ENCODE measurements at places on chromosomes 5 and 9. TPM values are rescaled to one million over a fixed set of nuclear protein-coding genes. Genes with fewer than 3 reads are reported as not detected.
A peak's percentile ranks its signal among the peaks of the same experiment; 100 is the strongest.

GRCh38 chr9:76591256-76591950, 132.4 kb downstream of the GCNT1 start:
- DNase-seq, result no peak

DNA sequence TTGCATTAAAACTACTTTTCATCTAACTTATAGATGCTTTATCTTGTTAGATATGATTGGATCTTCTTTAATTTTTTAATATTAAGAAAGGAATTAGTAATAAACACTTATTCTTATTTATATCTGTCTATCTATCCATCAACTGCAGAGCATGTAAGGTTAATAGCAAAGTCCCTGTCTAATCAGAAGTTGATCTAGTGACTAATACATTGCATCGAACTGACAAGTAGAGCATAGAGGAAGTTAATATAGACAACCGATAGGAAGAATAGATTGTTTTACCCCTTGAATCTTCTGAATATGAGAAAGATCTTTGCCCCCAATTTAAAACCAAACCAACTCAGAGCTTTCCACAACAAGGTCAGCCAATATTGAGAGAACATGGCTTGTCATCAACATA, 862.0 kb upstream of the CDH6 start:
- DNase-seq, result no peak

DNA sequence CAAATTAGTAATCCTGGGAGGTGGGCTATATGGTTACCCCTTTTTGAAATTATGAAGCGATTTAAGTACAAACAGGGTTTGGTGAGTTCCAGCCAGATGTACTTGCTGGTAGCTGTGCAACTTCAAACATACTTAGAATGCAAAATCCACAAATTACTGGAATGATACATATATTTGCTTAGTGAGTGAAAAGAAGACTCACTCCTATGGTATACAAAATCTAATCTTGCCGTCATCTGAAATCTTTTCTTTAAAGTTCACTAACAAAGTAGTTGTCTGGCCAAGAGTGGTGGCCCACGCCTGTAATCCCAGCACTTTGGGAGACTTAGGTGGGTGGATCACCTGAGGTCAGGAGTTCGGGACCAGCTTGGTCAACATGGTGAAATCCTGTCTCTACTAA, 64.9 kb upstream of the TJP2 start:
- no peak for DNase-seq

DNA sequence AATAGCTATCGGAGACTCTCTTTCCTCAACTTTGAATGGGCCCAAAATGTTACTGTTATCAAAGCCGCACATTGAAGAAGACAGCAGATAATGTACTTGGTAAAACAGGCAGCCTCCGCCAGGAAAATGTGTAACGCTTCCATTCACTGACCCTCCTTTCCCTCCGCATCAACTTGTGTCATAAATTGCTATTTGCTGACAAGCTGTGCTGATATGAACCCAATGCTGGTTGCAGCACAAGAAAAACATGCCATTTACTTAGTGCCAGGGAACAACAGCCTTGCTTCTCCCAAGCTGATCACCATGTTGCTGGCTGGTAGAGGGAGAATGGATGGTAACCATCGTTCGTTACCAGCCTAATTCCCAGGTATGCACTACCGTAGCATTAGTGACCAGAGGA, 162.6 kb upstream of the PPP1R2B start:
- no peak for DNase-seq

Gene GARIN3
- not detected for polyA plus RNA-seq

GRCh38 chr9:105118636-105119035, 125.8 kb upstream of the SLC44A1 start:
- DNase-seq, result no peak

- no peak for DNase-seq
Measured at GRCh38 chr9:129102791-129103594, 7.6 kb downstream of the CRAT start.

Gene SLC6A3
- not detected for polyA plus RNA-seq

- no peak for DNase-seq
Measured at GRCh38 chr9:127121628-127122175, 733 bp downstream of the ANGPTL2 start.

DNA sequence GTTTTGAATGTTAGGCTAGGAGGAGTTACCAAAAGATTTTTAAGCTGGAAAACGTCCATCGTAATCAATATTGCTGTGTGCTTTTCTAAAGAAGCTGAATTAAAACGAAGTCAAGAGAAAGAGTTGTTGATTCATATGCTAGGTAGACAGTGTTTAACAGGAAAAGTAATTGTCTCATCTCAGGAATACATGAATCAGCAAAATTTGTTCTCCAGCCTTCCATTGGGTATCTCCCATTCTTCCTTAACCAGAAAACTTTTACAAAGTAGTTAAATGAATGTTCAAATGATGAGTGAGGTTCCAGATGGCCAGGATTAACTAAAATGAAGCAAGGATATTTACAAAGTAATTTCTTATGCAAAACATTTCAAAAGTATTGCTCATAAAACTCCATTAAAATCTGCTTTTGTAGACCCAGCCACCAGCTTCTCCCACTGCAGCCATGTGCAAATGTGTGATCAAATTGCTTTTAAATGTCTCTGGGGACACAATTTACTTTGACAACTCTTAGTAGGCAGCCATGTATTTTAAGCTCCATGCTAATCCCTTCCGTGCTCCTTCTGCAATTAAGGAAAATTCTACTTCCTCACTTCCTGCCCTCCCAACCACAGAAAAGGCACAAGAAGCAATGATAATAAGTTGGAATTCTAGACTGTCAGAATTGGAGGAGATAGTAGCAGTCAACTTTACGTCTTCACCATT, 121.2 kb downstream of the HTR4 start:
- no peak for DNase-seq

GRCh38 chr5:134176511-134177368, at the start of gene SKP1:
SKP1 (minus strand) TSS chr5:134176950; CDS start chr5:134174022, 2,928 bp downstream.
- peak; percentile 48 for DNase-seq

DNA sequence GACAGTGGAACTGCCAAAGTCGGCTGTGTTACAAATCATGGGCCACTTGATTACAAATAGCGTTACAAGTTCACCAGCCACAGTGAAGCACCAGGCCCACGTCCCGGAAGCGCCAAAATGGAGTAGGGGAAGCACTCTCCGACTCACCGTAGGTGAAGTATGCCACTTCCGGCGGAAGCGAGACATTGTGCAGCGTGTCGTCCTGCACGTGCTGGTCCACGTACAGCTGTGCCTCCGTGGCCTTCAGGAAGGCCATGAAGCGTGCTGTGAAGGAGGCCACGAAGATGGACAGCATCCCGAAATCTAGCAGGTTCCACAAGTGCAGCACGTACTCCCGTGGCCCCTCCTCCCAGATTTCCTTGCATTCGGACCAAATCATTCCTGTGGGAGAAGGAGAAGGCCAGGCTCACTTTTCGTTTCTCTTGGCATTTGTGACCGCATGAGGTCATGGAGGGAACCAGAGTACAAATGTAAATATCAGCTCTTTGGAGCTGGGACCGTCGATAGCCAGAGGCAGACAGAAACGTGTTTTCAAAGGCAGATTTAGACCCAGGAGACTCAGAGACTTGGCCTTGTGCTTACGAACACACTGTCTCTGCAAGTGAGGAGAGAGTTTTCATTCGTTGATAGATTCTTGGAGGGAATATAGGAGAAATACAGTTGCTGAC, 58.7 kb upstream of the SMIM32 start:
- no peak for DNase-seq

DNA sequence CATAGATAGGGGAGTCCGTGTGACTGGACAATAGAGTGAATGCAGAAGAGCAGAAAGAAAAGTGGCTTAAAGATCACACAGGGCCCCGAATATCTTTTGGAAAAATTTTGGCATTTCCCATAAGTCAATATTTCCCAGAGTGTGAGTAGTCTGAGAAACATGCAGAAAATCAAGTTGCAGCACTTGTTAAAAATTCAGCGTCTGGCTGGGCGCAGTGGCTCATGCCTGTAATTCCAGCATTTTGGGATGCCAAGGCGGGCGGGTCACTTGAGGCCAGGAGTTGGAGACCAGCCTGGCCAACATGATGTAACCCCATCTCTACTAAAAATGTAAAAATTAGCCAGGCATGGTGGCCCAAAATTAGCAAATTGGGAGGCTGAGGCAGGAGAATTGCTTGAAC, 227.0 kb downstream of the DRD1 start:
- DNase-seq, result no peak

Gene FRMD3
- polyA plus RNA-seq, result 0.10 TPM

DNA sequence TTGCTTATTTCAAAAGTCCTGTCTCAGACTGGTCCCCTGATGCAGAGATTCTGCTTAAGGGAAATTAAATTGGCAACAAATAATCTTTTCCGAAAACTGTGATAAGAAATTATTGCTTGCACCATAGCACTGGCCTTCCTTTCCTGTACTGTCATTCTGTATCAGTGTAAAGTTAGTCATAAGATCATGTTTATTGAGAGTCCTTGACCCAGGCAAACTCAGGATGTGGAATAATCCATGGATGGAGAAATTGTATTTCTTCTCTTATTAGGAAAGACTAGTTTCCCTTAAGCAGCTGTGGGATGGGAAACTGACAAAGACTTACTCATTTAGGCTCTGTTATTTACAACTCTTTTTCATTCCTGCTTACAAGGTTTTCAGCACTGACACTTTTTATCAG, 83.0 kb upstream of the RANBP6 start:
- DNase-seq, result no peak

- DNase-seq, result no peak
Measured at GRCh38 chr5:139825690-139826089, 30.1 kb downstream of the PSD2 start.

DNA sequence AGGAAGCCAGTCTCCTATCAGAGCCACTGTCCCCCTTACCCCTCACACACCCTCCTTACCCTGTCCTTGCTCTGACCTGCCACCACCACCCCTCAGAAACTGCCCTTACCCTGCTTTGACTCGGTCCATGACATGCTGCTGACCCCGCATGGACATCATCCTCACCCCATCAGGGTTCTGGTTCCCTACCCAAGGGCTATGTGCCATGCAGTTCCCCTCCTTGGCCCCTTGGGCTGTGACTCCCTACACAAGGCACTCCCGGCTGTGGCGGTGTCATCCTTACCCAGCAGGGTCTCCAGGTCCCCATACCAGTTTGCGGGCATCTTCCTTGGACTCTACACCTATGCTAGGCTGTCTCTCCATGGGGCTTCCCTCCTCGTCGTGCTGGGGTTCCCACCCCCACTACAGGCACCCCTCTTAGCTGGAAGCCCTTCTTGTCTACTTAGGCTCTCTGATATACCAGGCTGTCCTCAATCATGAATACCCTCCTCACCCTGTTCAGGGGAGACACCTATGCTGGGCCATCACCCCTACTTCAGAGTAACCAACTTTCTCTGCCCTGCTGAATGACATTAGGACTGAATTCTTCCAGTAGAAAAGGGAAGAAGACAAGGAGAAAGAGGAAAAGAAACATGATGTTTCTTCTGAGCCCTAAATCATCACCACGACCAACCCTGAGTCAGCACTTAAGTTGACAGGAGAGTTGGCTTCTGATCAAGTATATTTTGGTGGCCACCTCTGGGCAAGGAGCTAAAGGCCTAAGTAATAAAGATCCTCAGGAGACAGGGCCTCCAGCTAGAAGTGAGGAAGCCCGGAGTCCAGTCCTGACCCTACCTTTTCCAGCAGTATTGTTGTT, 115.2 kb downstream of the GCNT1 start:
- DNase-seq, result no peak

GRCh38 chr9:75200892-75201470, 112.7 kb downstream of the OSTF1 start:
- no peak for DNase-seq

DNA sequence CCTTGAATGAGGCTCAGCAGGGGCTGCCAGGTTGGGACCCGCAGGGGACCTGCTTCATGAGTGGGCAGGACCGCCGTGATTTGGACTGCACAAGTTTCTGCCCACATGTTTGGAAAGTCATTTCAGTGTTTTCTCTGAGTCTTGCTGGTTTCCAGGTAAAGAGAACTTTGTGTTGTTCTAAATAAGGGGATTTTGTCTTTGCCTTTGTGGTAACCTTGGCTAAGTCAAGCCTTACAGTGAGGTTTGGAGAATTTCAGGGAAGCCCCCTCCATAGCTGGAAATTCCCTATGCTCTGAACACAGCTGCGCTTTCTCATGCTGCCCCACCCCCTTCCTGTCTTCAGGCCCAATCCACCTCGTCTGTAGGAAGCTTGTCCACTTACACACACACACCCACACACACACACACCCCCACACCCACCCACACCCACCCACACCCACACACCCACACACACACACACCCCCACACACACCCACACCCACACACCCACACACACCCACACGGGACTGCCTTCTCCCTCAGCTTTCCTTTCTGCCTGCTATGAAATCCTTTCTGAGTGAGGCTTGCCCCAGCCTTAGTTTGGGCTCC, 270.1 kb downstream of the HSPA4 start:
- no peak for DNase-seq

Gene AQP7
- 0.33 TPM for polyA plus RNA-seq

- no peak for DNase-seq
Measured at GRCh38 chr9:93206576-93207155, 22.7 kb downstream of the WNK2 start.

Gene PCDHGB3
- 4.3 TPM for polyA plus RNA-seq

DNA sequence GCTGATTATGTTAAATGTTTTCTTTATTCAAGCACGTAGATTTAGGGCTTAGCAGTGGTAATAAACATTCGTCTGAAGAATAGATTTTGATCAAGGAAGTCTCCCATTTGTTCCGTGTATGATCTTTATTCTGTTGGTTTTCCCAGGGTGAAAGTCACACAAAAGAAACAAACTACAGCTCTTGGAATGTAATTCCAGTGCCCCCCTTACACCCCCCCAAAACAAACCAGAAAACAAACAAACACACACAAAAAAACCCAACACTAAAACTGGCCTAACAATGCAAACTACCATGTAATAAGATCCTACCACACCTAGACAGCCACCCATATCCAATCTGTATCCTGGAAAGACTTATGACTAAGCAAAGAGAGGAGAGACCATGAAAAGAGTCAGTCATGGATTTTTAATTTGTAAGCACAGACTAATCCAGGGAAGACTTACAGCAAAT, 196.2 kb upstream of the ELL2 start:
- DNase-seq, result no peak

DNA sequence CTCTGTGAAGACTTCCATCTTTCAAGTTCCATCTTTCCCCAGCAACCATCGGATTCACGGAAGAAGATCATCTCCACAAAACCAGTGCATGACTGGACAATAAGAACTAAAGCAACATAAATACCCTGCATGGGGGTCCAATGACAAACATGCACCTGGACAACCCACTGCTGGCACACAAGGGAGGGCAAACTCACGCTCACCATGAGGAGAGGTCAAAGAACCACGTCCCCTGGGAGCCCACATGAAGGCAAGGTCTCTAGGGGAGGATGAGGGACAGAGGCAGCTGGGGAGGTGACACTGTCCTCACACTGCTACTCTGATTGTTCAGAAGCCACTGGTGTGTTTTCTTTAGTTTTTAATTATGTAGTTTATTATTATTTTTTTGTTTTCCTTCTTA, 190.8 kb downstream of the MED10 start:
- no peak for DNase-seq

DNA sequence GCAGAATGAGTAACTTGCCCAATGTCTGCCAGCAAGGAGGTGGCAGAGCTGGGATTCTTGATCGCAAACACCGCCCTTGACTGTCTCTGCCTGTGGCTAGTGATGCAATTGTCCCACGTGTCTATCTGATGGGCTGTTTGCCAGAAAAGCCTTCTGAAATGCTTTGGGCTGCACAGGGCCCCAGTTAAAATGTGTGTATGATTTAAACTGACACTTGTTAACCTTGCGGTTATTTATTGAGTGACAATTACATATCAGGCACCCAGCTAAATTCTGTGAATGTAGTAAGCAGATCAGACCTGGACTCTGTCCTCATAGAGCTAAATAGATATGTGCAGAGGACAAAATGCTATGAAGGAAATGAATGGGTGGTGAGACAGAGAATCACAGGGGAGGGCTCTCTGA, 11.6 kb upstream of the IL12B start:
- no peak for DNase-seq
